ENCODE measurements at places on chromosomes 3 and 15.

- DNase-seq = no peak
Measured at GRCh38 chr3:175852560-175852959, 993.4 kb downstream of the NAALADL2 start.

GRCh38 chr3:48562367-48563095 lies 1.1 kb downstream of the UCN2 start:
- DNase-seq = no peak

DNA sequence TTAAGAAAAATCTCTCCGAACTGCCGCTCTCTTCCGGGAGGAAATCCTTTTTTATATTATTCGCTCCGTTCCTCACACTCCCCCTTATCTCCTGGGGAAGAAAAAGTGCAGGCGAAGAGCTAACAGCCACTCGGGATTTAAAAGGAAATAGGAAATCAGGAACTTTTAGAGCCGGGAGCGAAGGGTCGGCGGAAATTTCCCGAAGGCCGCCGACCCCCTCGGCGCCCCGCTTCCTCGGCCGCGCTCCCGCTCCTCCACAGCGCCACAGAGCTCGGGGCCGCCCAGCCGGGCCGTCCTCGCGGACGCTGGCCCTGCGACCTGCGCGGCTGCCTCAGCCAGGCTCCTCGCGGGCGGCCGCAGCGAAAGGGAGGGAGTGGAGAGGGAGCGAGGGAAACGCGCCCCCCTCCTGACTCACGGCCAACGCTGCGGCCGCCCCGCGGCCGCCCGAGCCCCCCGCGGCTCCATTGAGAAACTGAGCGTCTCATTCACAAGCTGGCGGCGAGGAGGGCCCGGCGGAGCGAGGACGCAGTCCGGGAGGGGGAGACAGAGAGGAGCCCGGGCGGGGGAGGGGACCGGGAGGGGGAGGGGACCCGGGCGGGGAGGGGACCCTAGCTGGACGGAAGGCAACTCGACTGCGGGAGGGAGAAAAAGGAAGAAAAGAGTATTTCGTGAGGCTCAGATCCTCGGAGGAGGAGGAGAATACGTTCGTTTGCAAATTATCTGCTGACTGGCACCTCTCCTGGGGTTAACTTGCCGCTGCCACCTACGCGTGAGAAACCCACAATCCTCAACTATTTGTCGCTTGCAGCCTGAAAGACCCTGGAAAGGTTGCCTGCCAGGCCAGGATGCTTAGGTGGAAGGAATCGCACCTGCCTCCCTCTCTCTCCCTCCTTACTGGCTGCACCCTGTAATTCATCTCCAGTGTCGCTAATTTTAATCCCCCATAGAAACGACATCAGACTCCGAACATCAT lies at the start of gene PTPN9:
TSS of gene PTPN9 (minus strand) at position 368 of the 973 bp plus-strand sequence. CDS start 539 bp downstream, outside the sequence.
- DNase-seq = peak; percentile 87

DNA sequence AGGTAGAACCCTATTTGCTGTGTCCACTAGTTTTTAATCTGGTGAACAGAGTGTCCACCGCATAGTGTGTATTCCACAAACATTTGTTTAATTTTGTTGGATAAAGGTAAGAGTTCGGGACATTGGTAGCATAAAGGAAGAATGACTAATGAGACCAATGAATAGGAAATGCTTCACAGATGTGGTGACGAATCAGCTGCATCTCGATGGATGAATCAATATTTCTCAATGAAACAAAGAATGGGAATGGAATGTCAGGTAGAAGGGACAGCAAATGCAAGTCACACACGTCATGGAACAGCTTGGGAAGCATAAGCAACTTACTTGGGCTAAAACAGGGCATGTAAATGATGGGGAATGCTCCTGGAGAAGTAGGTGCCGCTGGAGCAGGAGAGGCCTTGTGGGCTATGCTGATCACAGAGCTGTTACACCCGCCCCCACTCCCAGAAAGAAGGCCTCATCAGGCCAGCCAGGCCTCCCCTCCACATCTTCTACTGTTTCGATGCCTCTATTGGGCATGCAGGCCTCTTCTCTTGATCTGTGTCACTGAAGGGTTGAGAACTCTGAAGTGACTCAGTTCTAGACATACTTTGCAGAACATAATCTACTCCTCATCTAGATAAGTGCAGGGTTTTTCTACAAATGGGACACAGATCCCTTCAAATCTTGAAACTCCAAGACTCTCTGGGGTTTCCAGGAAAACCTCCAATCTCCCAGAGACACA lies 120.0 kb upstream of the GADL1 start:
- DNase-seq = no peak

DNA sequence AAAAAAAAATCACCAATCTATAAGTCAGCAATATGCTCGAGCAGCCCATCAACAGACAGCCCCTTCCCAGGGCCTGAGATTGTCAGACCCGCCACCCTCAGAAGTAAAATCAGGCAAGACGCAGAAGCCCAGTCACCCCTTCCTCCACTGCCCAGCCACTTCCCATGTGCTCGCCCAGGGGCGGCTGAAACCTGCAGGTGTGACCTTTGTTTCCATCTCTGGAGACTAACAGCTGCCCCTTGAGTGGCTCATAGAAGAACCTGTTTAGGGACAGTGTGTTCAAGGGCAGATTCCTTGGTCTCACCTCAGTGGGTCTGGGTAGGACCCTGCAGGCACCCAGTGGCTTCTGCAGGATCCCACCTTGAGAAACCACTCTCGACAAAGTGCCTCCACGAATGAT lies 105.6 kb downstream of the MYLK start:
- no peak for DNase-seq

GRCh38 chr15:35206060-35206675 lies 121.1 kb upstream of the NANOGP8 start:
- no peak for DNase-seq

DNA sequence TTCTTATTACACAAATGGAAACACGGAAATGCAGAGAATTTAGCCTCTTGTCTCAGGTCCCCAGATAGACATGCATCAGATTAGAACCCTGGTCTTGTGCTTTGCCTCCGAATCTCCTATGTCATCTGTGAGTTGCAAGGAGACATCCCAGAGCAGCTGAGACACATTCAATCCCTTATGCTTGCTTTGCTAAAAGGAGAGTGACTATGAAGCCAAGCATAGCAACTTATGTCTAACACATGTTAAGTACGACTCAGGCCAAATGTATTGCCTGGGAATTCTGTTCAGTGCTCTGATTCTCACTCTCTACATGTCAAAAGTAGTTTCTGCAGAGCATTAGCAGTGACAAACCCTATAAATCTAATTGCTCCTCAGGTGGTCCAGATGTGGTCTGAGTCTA lies 30.6 kb upstream of the LRRC3B start:
- no peak for DNase-seq

DNA sequence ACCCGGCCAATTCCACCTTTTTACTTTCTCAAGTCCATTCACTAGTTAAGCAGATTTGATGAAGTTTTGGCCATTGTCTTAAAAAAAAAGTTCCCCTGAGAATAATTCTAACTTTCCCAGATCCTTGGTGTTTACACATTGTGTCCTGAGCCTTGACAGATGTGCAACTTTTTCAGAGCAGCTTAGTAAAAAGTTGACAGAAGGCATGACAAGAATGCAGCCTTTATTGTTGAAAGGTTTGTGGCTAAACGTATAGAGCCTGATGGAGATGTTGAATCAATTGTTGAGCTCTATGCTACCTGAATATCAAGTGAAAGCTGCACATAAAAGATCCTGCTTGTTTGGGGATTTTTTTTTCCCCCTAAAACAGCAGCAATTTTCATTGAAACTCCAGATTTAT lies 75.3 kb upstream of the CMTM7 start:
- no peak for DNase-seq

DNA sequence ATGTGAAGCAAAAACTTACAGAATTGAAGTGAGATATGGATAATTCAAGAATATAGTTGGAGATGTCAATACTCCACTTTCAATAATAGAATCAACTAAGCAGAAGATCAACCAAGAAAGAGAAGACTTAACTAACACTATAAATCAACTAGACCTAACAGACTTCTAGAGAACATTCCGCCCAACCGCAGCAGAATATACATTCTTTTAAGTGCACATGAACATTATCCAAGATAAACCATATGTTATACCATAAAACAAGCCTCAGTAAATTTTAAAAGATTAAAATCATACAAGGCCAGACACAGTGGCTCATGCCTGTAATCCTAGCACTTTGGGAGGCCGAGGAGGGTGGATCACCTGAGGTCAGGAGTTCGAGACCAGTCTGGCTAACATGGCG lies 5.5 kb upstream of the TEX55 start:
- no peak for DNase-seq

DNA sequence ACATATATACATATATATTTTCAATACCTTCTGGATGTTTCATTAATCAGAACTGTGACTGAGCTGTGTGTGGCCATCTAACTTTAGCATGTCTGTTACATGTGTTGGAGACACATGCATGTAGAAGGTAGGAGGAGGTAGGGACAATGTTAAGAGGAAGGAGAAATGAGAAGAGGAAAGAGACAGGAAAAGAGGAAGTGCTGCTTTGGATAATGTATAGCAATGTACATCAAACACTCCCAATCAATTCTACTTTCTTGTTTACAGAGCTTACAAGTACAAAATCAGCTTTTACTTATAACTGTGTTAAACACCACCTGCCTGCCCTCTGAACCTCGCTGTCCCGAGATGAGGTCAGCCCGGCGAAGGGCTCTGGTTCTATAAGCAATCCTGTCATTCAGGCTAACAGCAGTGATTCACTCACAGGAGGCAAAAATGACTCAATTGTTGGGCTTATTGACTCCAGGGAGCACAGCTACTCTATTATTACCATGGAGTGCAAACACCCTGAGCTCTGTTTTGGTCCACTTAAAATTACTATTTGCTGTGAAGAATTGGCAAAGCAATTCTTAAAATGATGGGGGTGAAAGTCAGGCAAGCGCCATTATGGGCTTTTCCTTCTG lies 188.9 kb downstream of the MEIS2 start:
- DNase-seq = no peak

DNA sequence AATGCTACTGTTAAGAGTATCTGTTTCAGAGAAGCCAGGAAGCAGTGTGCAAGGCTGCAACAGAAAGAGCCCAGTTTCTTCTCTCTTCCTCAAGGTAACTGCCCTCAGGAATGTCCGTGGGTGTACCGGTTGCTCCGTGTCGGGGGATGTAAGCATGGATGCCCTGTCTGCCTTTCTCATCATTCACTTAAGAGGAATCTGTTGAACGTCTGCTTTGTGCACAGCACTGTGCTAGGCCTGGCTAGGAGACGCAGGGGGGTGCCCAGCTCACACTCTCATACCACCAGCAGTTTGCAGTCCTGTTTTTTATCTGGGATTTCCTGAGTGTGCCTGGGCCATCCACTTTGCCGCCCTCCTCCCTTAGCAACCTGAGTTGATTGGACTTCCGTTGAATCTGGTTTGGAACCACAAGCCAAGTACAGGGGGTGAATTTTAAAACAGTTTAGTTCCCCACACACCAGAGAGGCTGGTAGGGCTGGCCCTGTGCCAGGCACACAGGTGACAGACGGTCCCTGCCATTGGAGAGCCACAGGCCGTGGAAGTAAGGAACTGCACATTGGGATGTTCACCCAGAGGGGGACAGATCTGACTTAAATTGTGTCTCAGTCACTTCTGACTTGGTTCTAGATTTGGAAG lies 11.2 kb downstream of the BOC start:
- no peak for DNase-seq

DNA sequence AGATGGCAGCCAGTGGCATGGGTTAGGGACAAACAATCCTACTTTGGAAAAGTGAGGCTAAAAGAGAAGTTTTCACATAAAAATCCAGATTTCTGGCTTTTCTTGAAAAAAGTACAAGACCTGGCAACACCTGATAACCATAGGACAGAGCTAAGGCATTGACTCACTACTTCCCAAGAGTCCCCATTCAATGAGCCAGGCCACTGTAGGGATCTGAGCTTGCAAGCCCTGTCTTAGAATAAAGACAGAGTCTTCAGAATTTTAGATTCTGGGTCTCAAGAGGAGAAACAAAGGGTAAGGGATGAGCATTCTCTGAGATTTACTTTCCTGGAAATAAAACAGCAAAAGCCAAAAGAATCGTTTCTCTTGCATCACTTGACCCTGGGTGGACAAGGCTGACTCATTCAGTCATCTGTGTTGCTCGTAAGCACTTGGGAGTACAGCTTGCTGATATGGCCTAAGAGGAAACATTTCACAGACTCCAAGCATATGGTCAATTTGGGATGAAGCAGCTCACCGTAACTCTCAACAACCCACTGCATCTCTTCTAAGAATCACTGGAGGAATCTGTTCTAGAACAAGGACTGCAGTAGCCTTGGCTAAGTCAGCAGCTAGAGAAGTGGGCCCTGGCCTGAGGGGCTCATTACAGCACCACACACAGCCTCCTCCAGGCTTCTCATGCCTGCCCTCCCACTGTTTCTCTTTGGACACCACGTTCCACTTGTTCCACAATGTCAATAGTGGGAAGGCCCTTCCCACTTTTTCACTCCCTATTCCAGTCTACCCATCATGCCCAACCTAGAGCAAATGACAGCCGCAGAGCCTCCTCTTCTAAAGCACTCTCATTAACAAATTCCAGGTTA lies 86.2 kb downstream of the RFTN1 start:
- no peak for DNase-seq

DNA sequence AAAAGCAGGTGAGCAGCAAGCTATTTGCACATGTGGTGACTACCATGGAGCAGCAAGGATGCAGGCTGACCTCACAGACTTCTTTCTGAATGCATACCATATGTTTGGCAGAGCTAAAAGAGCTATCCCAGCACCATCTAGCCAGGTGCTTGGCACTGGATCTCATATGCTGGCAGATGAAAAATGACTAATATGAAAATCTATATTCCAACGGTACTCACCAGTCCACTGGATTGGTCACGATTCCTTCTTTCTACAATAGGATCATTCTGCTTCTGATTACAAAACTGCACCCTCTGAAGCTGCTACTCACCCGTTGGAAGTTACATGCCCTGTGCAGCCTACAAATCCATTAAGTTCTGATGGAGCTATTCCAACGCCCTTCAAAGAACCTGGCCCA lies 714.3 kb upstream of the CFAP20DC start:
- DNase-seq = no peak

- DNase-seq = no peak
Measured at GRCh38 chr3:166283840-166284239, 446.6 kb upstream of the BCHE start.

DNA sequence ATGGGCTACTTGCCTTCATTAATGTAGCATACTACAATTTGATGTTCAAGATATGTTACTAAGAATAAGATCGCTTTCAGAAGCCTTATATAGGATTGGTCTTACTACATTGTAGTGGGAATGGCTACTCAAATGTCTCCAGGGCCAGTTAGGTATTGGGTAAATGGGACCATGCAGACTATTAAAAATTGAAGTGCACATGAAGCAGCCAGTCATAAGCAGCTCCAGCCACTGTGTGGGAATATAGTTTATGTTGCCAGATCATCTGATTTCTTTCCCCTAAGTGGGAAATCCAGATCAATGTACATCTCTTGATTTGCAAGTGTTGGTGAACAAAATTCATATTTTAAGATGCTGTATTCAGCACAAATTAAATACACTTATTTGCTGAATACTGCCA lies 5.1 kb downstream of the CTNNB1 start:
- no peak for DNase-seq

GRCh38 chr15:92425578-92426225 lies 32.0 kb downstream of the ST8SIA2 start:
- no peak for DNase-seq

GRCh38 chr3:128360705-128361271 lies 105.9 kb downstream of the DNAJB8 start:
- no peak for DNase-seq

- no peak for DNase-seq
Measured at GRCh38 chr3:40908612-40909011, 290.7 kb upstream of the CTNNB1 start.

Measured in C1 segment of cervical spinal cord (tissue), 14 donors.